Stimulated activated CD4-positive, alpha-beta T cell treated with anti-CD3 and anti-CD28 coated beads, Interleukin-15, amount 100 ng/mL, for 1 hour (primary cell): ENCODE measurements at places on chromosomes 1 and 21.

DNA sequence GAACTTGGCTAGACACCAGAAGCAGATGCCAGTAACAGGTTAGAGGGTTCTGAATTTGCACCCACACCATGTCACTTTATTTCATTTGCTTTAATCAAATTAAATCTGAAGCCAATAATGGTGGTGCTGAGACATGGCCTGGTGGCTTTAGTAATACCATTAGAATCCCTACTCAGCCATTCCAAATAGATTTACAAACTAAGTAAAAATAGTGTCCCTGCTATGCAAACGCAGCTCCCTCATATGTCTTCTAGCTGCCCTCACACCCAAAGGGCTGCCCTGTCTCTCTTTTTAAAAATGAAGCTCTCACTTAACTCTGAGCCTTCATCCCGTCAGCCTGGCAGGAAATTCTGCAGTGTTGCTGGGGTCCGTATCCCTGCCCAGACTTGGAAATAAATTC lies 21.1 kb downstream of the GLUL start:
- no peak for DNase-seq

DNA sequence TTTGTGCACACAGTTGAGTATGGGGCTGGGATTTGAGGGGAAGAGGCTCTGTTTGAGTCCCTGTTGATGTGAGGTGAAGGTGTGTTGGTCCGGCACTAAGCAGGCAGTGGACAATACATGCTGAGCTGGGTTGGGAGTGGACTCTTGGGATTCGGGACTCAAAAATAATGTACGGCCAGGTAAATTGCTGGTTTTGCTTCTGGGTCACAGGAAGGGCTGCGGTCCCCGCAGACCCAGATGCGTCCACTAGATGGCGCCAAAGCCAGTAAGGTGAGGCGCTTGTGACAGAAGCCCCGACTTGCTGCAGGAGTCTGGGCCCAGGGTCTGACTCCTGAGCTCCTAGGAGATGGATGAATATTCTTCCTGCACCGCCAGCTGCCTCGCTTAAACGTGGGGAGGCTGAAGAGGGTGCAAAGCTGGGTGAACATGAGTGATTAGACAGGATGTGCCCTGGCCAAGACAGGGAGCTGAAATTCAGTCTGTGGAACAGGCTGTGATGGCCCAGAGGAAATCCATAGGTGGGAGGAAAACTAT lies 61.4 kb downstream of the ACBD3 start:
- peak; percentile 82 for DNase-seq

GRCh38 chr1:239744851-239745250 lies 346.8 kb upstream of the FMN2 start:
- DNase-seq, result no peak

DNA sequence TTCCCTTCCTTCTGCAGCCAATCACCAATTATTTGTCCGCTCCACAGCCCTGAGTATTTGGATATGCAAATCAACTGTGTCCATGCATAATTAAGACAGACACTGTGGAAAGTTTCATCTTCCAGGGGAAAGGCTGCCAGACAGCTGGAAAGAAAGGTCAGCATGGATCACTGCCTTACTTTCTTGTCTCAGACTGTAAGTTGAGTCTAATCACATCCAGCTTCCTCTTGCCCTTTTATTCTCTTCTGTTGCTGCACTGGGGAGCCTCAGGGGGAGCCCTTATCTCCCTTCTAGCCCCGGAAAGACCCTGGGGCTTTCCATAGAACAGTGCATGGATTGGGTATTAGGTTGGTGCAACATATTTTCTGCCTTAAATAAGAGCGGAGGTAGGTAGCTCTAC lies 182.9 kb downstream of the OMA1 start:
- no peak for DNase-seq

DNA sequence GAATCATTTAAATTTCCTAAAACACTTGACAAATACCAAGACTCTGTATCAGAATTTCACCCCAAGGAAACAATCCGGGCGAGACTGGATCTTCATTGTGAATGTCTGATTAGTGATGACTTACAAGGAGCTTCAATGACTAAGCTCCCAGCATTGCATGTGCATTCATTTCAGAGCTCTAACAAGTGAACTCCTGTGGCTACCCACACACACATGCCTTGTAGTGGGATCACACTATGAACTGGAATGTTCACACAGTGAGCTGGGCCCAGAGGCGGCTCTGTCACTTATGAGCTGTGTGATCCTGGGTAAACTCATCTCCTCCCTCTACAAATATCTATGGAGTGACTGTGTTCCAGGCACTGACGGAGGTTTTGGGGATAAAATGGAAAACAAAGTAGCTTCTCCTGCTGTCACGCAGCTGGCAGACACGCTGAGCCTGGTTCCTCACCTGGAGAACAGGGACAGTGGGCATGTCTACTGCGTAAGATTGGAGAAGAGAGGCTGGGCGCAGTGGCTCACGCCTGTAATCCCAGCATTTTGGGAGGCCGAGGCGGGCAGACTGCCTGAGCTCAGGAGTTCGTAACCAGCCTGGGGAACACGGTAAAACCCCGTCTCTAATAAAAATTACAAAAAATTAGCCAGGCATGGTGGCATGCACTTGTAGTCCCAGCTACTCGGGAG lies 56.9 kb downstream of the CLSTN1 start:
- no peak for DNase-seq

- no peak for DNase-seq
Observed at GRCh38 chr21:35168735-35169134, 119.6 kb upstream of the RUNX1 start.

DNA sequence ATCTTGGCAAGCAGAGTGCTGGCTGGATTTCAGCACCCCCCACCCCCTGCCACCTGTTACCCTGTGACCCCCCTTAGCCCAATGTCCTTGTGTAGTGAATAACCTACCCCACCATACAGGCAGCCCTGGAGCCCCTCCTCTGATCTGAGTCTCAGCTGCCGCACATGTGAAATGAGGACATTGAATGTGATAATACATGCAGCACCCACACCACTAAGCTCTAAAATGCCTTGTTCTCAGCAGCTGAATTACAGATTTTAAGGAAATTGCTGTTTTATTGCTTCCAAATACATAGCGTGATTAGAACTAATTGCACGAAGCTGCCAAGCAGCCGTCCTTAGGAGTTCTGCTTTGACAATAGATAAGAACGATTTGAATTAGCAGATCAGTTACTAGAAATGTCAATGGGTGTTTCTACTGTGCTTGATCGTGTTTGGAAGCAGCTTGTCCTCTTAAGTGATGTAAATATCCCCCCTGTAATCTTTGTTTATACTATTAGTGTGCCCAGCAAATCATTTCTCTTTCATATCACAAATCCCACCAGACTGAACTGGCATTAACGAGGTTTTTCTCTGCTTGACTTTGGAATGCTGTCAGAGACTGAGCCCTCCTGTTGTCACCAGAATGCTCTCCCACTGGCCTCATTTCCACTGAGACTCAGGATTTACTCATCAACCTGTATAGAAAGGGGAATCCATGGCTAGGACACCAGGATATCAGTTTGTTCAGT lies 4.9 kb downstream of the SLAMF8 start:
- no peak for DNase-seq

GRCh38 chr1:29607236-29607635 lies 370.9 kb downstream of the PTPRU start:
- DNase-seq, result no peak

GRCh38 chr1:167538657-167539056 lies 14.9 kb downstream of the CREG1 start:
- DNase-seq, result no peak

DNA sequence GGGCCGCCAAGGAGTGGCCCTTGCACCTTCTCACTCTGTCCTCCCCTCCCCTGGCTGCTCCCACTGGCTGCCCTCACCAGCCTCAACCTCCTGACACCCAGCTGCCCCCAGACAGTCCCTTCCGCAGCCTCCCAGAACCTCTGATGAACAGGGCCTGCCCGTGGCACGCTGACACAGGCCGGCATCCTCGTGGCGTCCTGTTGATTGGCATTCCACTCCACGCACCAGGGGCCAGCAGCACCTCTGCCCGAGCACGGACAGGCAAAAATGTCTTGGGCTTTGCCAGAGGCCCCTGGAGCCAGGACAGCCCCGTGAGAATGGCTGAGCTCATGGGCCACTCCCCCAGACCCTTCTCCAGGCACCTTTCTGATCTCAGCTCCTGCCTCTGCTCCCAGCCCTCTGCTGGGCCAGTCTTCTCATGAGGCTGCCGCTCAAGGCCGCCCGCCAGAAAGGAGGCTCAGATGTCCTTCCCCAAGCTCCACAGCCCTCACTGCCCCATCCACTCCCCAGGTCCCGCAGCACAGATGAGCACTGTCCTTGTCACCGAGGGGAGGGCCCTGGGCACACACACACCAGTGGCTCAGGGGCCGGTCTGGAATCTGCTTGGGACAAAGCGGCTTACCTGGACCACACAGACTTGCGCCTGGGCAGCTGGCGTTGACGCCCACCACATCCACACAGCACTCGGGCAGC lies 15.8 kb upstream of the RNF223 start:
- DNase-seq, result no peak

GRCh38 chr1:94542088-94542870 lies 720 bp upstream of the F3 start:
- DNase-seq, result no peak

DNA sequence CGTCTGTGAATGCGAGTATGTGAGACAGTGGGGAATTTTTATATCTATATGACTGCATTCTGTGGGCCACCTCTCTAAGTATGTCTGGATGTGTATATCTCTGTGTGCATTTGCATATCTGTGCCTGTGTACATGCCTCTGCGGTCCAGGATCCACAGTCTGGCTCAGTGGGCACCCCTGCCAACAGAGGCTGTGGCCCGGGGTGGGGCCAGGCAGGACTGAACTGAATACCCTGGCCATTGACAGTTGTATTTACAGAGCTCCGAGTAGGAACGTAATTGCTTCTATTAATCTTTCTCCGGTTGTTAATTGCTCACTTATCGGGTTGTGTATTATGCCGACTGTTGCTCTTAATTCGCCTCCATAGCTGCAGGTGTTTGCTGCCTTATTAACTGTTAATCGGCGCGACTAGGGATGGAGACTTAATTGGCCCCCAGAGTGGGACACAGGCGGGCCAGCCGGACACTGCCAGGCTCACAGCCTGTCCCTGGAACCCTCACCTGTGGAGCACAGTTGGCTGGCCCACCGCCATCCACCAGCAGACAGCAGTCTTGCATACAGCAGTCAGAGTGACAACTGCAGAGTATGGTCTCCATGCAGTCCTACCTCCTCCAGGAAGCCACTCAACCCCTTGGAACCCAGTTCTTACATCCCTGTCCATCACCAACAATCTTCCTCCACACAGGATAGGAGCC lies 22.4 kb upstream of the ADGRB2 start:
- DNase-seq, result no peak

GRCh38 chr1:185401019-185401418 lies 84.0 kb upstream of the IVNS1ABP start:
- no peak for DNase-seq
